ENCODE measurements at places on chromosomes 11 and 22. TPM values are rescaled to one million over a fixed set of nuclear protein-coding genes. Genes with fewer than 3 reads are reported as not detected.

Gene GVQW3
- 4.7 TPM for total RNA-seq

Gene C11orf97
- not detected for total RNA-seq

DNA sequence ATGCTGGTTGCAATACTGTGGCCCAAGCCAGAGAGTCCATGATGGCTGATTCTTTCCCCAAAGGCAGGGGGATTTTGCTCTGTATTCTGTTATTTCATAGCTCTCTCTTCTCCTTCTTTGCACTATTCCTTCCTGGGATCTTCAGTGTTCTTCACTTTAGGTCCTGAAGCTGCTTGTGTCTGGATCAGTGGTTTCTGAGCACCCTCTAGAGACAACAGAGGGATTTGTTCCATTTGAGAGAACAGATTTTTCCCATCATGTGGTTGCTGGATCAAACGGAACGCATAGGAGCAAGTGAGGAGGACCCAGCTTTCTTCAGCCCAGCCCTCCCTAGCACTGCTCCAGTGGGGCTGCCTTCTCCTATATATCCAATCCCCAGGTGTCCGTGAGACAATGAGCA, 68.7 kb upstream of the SYN3 start:
- H3K27ac ChIP-seq: no peak overlapping the region
- no peaks in the 10 kb centered on the region for H3K36me3 ChIP-seq
- H3K4me1 ChIP-seq: no peaks in the 10 kb centered on the region
- H3K27me3 ChIP-seq: peaks cover 2% of the 10 kb centered on the region
- no peak for DNase-seq
- no peak overlapping the region for H3K4me3 ChIP-seq

- no peaks in the 10 kb centered on the region for H3K27me3 ChIP-seq
- peaks cover 67% of the 10 kb centered on the region for H3K4me1 ChIP-seq
- peaks cover 58% of the 10 kb centered on the region for H3K36me3 ChIP-seq
- DNase-seq: peak; percentile 6
Measured at GRCh38 chr11:36385121-36385970, 89.3 kb downstream of the PRR5L start.

DNA sequence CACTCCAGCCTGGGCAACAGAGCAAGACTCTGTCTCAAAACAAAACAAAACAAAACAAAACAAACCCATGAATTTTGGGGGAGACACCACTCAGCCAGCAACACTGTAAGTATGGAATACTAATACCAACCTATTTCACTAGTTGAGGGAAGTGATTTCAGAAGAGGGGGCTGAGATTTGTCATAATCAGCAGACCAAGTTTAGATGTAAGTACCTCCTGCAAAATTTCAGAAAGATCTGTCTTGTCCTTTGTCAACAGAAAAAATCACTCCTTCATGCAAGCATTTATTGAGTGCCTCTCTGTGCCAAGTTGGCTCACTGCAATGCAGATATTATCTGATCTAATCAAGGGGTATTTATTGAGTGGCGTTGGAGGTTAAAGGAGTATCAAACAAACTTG, 23.4 kb upstream of the ADA2 start:
- no peaks in the 10 kb centered on the region for H3K36me3 ChIP-seq
- peaks cover 29% of the 10 kb centered on the region for H3K4me1 ChIP-seq
- H3K27ac ChIP-seq: no peak overlapping the region
- no peak overlapping the region for H3K4me3 ChIP-seq
- no peaks in the 10 kb centered on the region for H3K27me3 ChIP-seq

- peaks cover 8% of the 10 kb centered on the region for H3K4me1 ChIP-seq
- DNase-seq: no peak
- no peak overlapping the region for H3K27ac ChIP-seq
Measured at GRCh38 chr22:41968601-41969000, 642 bp upstream of the SEPTIN3 start.

All from activated T-helper 1 cell treated with anti-CD3 and anti-CD28 coated beads, Interleukin-12 subunit alpha, Interleukin-12 subunit beta, Interleukin-2, Interleukin-4 antibody, amounts not matched to agents 30 ng/mL and 10 ng/mL and 1 ng/mL, durations not matched to agents 14 hours and 24 hours and 36 hours (primary cell).